ENCODE measurements at places on chromosomes 2 and 18.

- DNase-seq: no peak
Observed at GRCh38 chr2:78407960-78408794, 617.3 kb upstream of the REG3G start.

GRCh38 chr2:48148841-48149430 lies 242.6 kb upstream of the FBXO11 start:
- no peak for DNase-seq

GRCh38 chr2:240433973-240434727 lies 1.3 kb upstream of the GPC1 start:
- DNase-seq: peak; percentile 95

DNA sequence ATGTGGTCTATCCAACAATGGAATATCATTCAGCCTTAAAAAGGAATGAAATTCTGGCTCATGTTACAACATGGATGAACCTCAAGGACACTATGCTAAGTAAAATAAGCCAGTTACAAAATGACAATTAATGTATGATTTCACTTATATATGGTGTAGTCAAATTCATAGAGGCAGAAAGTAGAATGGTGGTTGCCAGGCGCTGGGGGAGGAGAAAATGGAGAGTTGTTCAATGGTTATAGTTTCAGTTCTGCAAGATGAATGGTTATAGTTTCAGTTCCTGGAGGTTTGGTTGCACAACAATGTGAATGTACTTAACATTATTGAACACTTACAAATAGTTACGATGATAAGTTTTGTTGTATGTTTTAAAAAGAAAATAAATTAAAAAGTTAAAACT lies 79.2 kb upstream of the IL1R2 start:
- no peak for DNase-seq

DNA sequence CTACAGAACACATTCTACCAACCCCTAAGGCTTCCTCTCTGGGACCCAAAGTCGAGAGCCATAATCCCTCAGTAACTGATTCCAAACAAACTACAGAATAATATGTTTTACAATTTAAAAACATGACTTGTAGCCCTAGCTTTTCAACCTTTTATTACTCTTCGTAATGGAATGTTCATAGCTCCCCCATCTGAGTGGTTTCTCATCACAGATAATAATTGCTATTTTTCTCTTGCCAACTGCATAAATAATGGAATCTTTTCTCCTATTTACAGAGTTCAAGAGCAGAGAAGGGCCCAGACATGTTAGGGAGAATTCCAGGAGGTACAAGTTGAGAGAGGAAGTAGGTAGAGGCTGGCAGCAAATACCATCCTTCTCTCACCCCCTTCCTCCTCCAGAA lies 59.9 kb upstream of the CERS6 start:
- DNase-seq: peak; percentile 10

DNA sequence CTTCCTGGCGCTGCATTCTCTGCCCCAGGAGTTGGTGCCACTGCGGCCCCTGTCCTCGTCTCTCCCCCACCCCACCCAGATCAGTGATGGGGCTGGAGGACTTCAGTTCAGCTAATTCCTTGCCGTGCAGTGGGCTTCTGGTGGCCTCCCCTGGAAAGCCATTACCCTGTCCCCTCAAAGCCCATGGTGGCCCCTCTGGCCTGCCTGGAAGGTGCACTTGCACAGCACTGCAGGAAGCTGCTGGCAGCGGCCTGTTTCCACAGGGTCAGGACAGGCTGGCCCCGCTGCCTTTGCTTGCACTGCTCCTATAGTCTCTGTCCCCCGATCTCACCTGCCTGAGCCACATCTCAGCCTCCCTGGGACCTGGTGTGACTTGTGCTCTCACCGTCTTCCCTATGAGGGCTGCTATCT lies 105.1 kb downstream of the USP40 start:
- no peak for DNase-seq

All from fibroblast of skin of right quadriceps (primary cell).